Activated CD4-positive, alpha-beta memory T cell treated with anti-CD3 and anti-CD28 coated beads for 36 hours (primary cell): ENCODE measurements at places on chromosomes 13 and 19. TPM values are rescaled to one million over a fixed set of nuclear protein-coding genes. Genes with fewer than 3 reads are reported as not detected.

GRCh38 chr13:46181840-46182490, at the start of gene LCP1:
Gene LCP1 (minus strand): TSS chr13:46182177. CDS start chr13:46159662, 22,515 bp downstream.
- H3K27me3 ChIP-seq, result no peaks in the 10 kb centered on the region
- peaks cover 37% of the 10 kb centered on the region for H3K36me3 ChIP-seq
- DNase-seq, result peak; percentile 87
- peak within 1 kb of the TSS; percentile 96 for H3K27ac ChIP-seq

DNA sequence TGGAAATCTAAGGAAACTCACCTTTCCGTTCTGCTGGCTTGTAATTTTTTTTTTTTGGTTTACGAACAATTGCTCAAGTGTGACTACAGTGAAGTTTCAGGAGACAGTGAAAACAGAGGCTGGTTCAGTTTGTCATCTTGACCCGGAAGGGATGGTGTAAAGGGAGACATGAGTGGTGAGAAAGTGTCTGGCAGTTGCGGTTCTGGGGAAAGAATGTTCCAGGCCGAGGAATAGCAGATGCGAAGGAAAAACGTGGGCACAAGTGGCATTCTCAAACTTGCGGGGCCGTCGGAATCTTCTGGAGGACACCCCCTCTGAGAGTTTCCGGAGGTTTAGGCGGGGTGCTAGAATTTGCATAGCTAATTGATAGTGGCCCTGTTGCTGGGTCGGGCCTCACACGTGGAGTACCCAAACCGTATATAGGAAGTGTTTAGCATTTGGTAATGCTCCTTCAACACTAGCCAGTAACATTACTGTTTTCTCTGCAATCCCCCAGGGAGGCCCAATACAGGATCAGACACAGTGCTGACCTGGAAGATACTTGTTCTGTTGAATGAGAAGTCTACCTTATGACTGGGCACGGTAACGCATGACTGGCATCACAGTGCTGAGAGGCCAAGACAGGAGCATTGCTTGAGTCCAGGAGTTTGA, 2.8 kb upstream of the TNFSF9 start:
- peaks cover 27% of the 10 kb centered on the region for H3K4me1 ChIP-seq
- no peak for DNase-seq
- no peaks in the 10 kb centered on the region for H3K36me3 ChIP-seq

The CASP14 gene
- total RNA-seq, result not detected

The TINCR gene
- 1.1 TPM for total RNA-seq

DNA sequence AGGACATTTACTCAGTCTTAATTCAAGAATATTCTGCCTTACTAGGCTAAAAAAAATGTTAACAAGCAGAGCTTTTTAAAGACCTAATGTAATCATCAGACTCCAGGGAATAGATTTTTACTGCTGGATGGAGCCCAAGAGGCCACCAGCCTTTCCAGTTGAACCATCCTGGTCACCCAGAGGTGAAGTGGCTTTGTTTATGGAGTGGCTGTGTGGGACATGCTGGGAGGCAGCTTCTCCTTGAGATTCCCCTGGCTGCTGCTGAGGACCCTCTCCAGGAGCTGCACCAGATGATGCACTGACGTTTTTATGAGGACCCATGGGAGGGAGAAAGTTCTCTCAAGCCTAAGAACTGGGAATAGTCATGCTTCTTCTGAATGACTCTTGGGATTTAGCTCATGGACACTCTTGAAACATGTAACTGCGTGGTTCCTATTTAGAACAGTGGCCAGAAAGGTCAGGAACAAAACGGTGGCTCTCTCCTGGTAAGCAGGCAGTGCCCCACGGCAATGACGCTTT, 205.9 kb upstream of the MIR17HG start:
- H3K36me3 ChIP-seq, result no peaks in the 10 kb centered on the region
- H3K27ac ChIP-seq, result no peak overlapping the region
- no peaks in the 10 kb centered on the region for H3K4me1 ChIP-seq
- peaks cover 3% of the 10 kb centered on the region for H3K27me3 ChIP-seq
- H3K4me3 ChIP-seq, result no peak overlapping the region

The NRTN gene
- 0.97 TPM for total RNA-seq

GRCh38 chr19:3950871-3951861, 18.3 kb downstream of the NMRK2 start:
- H3K36me3 ChIP-seq, result no peaks in the 10 kb centered on the region
- no peak overlapping the region for H3K27ac ChIP-seq
- no peaks in the 10 kb centered on the region for H3K27me3 ChIP-seq
- H3K4me1 ChIP-seq, result peaks cover 4% of the 10 kb centered on the region
- no peak overlapping the region for H3K4me3 ChIP-seq
- DNase-seq, result no peak

- no peak overlapping the region for H3K4me3 ChIP-seq
- H3K36me3 ChIP-seq, result no peaks in the 10 kb centered on the region
- no peaks in the 10 kb centered on the region for H3K4me1 ChIP-seq
- no peak overlapping the region for H3K27ac ChIP-seq
- H3K27me3 ChIP-seq, result peaks cover 7% of the 10 kb centered on the region
These were observed 92.9 kb upstream of the SGCG start for GRCh38 chr13:23087880-23088279.

The SPTBN4 gene
- total RNA-seq, result 0.53 TPM

The NKPD1 gene
- 0.22 TPM for total RNA-seq

DNA sequence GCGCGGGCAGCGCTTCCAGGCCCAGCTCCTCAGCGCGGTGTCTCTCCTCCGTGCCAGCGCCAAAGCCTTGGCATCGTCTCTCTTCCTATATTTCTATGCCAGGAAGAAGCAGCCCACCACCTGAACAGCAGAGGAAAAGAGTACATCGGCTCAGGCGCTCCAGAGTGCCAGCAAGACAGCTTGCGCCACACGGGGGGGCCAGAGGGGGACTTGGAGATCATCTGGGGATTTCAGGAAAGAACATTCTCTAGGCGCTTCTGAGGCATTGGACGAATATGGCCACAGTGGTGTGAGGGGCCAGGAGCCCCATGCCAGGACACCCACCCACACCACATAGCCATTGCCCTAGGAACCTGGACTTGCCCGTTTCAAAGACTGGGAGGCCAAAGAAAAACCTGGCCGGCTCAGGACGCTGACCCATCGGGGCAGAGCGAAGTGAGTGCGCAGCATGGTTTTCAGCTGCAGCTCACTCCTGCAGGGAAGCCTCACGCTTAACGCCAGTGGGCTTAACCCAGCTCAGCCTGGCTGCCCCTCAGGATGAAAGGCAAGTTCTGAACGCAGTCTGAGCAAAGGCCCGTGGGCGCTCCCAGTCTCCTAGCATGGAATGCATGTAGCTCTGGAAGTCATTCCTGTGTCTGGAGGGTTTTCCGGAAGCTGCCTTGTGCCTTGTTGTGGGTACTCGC, 62.1 kb downstream of the GGACT start:
- H3K27me3 ChIP-seq, result no peaks in the 10 kb centered on the region
- H3K27ac ChIP-seq, result no peak overlapping the region
- no peak for DNase-seq
- peaks cover 2% of the 10 kb centered on the region for H3K4me1 ChIP-seq
